SHP77 treated with DMSO at 0.1 percent for 48 hours (cell line): ENCODE measurements at places on chromosomes 7 and 10.

GRCh38 chr7:73932364-73932763 lies 71.4 kb downstream of the TMEM270 start:
- DNase-seq = no peak

- DNase-seq = no peak
These were observed 202.6 kb downstream of the PPP1R3A start for GRCh38 chr7:113715981-113716856.

DNA sequence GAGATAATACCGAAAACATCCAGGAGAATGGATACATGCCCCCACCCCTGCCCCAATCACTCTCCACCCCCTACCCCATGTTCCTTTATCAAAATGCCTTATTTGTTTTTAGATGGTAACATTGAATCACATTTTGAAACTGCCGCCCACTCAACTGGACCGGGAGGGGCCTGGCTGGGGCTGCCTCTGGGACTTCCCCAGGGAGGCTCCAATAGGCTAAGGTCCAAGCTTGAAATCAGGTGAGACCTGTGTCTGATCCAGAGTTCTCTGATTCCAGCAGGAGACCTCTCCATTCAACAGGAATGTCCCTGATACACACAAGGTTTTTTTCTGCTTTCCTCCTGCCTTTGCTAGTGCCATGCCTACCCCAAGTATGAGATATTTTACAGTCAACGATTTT lies 43.8 kb upstream of the ACSL5 start:
- no peak for DNase-seq

DNA sequence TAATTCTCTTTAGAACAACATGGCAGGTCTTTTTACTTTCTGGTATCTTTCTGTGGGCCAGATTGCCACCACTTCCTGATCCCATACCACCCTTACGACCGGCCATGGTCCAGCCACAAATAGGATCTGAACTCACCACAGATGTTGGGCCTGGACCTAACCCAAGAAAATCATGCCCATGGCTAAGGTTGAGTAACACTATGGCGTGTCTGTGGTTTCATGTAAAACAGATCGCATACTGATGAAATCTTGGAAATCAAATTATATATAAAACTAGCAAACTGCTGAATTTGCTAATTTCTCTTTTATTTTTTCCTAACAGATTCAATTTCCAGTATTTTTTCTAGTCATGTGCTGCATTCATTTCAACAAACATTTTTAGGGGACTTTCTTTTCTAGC lies 77.2 kb downstream of the CH25H start:
- DNase-seq = no peak

DNA sequence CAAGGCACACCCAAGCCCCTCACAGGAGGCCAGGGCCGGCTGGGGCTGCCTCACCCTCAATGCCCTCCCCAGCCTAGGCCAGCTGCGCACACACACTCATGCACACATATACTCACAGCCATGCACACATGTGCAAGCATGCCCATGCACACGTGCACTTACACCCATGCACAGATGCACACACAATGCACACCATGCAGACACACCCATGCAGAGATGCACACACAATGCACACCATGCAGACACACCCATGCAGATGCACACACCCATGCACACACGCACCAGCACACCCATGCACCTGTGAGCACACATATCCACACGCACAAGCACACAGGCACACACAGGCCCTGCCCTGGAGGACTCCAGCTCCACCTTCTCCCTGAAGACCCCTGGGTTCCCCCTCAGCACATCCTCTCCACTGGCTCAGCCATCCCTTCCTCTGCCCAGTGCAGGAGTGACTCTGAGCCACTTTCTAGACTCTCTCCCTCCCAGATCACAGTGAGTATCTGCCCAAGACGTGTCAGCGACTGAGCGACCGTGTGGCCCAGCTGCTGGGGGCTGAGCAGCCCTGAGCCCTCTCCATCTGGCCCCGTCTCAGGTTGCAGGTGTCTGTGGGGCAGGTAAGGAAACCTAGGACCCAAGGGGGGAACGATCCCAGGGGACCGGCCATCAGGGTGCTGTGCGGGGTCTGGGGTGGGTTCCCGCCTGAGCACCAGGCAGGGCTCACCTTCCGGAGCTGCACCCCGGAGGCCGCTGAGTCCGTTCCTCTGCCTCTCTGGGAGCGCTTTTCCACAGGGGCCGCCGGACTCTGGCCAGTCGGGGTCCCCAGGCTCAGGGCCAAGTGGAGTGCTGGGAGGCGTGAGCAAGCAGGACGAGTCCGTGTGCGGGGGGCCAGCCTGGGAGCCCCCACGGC lies 25.8 kb downstream of the AP5Z1 start:
- DNase-seq = no peak

DNA sequence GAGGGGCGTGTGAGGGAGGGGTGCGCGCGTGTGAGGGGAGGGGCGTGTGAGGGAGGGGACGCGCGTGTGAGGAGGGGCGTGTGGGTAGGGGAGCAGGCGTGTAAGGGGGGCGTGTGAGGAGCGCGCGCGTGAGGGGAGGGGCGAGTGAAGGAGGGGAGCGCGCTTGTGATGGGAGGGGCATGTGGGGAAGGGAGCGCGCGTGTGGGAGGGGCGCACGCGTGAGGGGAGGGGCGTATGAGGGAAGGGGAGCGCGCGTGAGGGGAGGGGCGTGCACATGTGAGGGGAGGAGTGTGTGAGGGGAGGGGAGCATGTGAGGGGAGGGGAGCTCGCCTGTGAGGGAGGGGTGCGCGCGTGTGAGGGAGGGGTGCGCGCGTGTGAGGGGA lies 19.1 kb downstream of the MXI1 start:
- no peak for DNase-seq

DNA sequence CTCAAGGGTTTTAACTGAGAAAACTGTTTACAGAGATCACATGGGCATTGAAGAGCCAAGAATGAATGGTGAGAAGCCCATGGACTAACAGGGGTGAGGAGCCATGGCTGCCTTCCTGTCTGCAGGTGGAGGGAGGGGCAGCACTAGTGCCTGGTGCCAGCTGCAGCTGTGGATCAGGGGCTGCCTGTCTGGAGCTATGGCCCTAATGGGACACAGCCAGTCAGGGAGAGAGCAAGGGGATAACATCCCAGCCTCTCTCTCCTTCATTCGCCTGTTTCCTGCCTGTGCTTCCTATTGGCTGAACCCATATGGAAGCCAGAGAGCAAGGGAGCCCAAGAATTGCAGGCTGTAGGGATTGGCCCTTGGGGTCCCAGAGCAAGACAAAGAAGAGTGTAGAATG lies 125.8 kb upstream of the GAD2 start:
- DNase-seq = no peak
